Activated naive CD4-positive, alpha-beta T cell treated with anti-CD3 and anti-CD28 coated beads, Interleukin-2, amount 50 U/mL, for 72 hours (primary cell): ENCODE measurements at places on chromosomes 13 and 19.

DNA sequence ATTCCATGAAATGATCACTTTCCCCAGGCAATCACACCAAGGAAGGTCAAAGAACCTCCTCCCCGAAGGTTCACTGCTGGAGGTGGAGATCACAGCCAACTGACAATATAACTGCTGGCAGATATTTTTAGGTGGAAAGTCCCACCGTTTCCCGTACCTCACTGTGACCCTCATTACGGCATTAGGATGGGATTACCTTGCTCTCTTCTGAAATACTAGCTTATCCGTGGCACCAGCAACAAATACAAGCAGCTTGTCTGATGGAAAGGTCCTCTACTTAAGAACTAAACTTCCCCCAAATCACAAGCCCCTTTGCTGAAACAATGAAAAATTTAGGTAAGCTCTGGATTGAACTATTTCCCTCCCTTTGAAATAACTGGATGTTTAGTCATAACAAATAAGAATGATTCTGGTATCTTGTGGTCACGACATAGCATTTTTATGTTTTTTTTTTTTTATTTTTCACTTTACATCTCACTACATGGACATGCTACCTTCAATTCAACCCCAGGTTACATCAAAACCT is 178.9 kb downstream of the COL4A1 start:
- no peak for DNase-seq

GRCh38 chr19:18159810-18160209 is 6.8 kb downstream of the PIK3R2 start:
- no peak for DNase-seq

DNA sequence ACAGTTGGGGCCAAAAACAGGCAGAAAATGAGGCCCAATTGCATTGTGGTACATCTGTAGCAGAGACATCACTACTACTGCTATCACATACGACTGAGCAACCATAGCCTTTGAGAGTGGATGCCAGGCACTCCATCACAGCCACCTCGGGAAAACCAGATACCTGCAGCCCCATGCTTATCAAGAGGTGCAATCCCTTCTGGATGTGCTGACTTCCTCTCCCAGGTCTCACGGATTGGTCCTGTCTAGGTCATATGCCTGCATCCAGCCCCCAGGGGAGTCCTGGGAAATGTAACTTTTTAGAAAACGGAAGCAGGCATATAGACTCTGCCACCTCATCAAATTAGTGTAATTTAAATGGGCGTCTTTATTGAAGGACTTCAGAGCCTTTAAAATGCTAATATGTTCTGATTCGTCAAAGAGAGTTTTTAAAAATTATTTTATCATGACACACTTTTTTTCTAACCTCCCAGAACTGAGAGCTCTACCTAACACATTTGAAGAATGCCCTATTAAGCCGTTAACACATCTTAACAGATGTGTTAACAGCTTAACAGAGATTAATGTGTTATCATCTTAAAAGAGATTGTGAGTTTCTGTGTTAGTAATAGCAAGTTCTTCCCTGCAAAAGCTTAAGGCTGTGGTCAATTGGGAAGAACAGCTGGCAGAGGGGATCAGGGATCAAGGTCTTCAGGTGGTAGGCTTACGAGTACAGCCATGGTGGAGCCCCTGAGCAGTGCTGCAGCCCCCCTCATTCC is 63.9 kb downstream of the DLEU7 start:
- no peak for DNase-seq

- DNase-seq: no peak
These were observed 14.4 kb downstream of the NAXD start for GRCh38 chr13:110629735-110630134.

DNA sequence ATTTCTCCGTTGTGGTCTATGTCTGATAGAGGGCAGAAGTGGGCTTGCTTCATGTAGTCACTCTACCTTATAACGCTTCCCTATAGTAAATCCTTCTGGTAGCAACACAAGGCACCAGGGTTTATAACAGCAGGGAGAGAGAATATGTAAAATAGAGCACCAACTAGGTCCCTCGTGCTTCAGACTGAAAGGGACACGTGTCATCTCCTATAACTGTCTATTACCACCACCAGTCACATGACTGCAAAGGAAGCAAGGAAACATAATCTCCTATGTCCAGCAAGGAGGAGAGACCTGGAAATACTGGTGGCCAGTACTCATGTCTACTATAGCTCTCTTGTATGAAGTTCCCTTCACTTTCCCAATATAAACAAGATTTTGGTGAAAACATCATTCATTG is 79.2 kb downstream of the SLAIN1 start:
- DNase-seq: no peak

- DNase-seq: no peak
These were observed 35.2 kb upstream of the SLC7A10 start for GRCh38 chr19:33260628-33261418.

GRCh38 chr19:2722541-2723344 is 1.6 kb upstream of the DIRAS1 start:
- no peak for DNase-seq

DNA sequence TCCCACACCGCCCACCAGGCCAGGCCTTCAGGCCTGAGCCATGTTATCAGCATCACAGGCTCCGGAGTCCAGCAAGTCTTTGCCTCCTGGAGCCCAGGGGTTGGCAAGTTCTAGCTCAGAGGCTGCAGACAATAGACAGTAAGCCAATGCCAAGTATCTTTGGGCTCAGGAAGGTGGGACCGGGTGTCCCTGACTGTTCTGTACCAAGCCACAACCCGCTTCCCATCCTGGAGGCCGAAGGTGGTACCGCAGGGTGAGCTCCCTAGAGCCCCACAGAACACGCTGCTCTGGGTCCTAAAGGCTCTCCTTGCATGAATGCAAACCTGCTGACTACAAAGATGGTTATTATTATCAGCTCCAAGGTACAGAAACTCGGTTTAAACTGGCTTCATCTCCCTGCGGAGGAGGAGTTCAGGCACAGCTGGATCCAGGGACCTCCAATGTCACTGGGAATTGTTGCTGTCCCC is 5.5 kb upstream of the FSTL3 start:
- DNase-seq: no peak

DNA sequence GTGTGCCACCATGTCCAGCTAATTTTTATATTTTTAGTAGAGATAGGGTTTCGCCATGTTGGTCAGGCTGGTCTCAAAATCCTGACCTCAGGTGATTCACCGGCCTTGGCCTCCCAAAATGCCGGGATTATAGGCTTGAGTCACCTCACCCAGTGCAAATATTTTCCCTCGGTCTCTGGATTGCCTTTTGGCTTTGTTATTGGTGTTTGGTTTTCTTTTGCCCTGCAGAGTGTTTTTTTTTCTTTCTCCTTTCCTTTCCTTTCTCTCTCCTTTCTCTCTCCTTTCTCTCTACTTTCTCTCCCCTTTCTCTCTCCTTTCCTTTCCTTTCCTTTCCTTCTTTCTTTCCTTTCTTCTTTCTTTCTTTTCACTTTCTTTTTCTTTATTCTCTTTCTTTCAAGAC is 33.2 kb downstream of the KDM4B start:
- no peak for DNase-seq

DNA sequence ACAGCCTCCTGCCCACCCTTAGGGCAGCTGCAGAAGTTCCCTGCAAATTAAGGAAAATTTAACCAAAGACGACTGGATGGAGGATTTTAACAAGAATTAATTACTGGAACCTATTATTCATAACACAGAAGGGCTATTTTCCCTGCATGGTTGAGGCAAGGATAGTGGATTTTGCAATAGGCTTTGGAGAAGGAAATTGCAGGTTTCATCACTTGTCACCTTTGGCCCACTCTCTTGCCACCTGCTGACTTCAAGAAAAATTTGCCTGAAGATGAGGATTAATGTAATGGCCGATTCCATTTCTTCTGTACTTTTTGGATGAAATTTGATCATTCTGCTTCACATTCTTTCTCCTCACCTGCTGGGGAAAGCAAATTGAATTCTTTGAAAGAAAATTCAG is 261.7 kb downstream of the FGF9 start:
- no peak for DNase-seq

DNA sequence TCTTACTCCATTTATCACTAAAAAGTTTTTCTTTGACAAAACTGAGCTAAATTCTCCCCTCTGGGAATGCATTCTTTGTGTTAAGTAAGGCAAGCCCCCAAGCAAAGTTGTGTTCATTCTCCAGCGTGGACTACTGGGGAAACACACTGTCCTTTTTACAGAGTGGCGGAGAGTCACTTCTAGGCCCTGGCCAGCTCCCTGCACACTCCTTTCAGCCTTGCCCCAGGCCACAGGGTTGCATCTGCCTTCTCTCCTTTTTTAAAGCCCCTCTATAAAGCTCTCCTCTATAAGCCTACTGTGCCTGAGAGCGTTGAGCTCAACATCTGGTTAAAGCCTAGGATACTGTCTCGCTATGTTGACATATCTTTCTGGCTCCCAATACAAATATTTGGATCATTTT is 803.4 kb downstream of the PCDH17 start:
- no peak for DNase-seq

- no peak for DNase-seq
These were observed 11.3 kb downstream of the PRKCSH start for GRCh38 chr19:11446652-11447301.

DNA sequence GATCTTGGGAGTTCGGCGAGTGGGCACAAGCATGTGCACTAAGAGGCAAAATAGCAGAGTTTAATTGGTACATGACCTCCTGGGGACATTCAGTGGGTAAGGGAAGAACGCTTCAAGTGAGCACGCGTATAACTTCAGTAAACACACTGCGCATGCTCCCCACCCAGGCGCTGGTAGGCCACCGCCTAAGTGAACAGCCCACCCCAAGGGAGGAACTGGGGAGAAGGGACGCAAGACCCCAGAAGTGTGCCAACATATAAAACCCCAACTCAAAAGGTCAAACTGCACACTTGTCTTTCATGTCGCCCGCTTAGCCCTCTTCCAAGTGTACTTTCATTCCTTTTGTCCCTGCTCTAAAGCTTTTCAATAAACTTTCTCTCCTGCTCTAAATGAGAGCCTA is 10.5 kb upstream of the NTN5 start:
- no peak for DNase-seq

DNA sequence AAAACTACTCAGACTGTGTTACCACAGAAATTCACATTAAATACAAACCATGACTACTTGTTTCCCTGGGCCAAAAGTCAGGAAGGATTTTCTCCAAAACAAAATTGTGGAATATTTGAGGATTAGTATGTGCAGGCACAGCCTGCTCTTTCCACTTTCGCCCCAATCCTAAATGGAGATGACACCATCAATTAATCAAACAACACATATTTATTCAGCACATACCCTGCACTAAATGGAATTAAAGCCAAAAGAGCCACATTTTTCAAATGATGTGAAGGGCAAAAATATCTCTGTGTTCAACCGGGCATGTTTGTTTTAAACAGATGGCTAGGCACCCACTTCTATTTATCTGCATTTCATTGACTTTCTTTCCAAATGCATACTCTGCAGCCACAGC is 523.1 kb downstream of the DCT start:
- DNase-seq: no peak

DNA sequence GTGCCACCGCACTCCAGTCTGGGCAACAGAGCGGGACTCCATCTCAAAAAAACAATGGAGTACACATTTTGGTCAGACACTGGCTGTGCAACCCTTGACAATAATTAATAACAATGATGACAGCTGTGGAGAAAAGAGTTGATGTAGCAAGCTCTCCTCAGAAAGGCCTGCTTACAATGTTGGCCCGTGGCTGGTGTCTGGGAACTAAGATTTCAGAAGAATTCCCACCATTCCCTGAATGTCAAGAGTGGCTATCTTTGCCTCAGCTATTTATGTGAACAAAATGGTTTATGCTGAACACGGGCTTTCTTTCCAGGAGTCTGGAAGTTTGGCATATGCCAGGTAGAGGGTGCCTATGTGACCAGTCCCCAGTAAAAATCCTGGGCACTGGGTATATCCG is 25.5 kb downstream of the NEK5 start:
- DNase-seq: no peak

DNA sequence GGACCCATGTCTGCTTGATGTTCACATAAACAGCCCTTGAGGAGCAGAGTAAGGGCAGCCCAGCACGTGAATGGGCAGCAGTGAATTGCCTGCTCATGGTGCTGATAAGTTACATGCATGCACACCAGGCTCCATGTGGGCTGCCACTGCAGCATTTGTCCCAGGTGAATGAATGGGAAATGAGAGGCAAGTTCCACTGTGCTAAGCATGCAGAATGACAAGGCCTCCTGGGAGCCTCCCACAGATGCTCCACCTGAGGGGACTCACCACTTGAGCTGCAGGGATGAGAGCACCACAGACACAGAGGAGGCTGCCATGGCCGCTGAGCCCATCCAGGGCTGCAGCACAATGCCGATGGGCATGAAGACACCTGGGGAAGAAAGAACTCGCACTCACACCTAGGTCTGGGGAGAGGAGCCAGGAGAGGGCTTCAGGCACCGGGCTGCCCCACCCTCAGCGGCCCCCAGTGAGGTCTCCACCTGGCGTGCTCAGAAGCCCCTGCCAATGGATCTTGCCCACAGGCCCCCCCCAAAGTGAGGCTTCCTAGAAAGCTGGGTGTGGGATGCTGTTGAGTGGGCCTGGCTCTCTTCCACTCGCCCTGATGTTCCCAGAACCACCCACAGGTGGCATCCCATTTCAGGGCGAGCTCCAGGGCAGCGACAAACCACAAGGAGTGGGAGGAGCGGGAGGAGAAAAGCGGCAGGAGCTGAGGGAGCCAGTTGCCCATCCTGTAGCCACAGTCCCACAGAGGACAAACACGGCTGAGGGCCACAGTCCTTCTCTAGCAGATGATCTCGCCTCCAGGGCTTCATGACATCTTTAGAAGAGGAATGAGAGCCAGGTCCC is 73.8 kb downstream of the CCDC70 start:
- no peak for DNase-seq

- no peak for DNase-seq
These were observed 266.5 kb downstream of the NBEA start for GRCh38 chr13:35208587-35208986.

DNA sequence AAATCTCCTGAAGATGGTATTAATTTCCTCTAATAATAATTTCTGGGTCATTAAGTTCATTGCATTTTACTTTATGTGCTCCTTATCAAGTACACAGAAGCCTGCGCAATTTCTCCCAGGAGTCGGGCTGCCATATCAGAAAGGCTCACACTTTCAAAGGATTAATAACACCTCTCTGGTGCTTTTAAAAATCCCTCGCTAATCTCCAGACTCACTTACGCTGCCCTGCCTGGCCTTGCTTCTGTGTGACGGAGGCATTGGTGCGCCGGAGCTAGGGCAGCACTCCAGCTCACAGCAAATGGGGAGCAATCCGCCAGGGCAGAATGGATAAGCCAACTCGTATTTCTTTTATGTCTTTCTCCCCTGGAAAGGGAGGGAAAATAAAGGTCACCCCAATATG is 300.8 kb downstream of the EFNB2 start:
- DNase-seq: no peak
